ENCODE measurements at places on chromosomes 2 and 18.

DNA sequence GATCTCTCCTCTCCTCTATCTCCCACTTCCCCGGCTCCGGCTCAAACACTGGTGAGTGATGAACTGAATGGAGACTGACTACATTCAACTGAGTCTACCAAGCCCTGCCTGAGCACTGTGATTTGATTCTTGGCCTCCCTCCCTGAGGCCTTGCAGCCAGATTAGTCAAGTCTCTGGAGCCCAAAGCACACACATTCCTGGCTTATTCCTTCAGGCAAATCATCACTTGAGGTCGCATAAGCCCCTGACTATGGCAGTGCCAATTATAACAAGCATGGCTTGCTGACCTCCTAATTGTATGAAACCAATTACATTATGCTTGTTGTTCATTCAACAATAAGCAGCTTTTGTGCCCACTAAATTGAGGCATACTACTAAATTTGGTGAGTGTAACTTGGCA is 34.6 kb downstream of the EFEMP1 start:
- no peak for DNase-seq

- no peak for DNase-seq
Observed at GRCh38 chr18:13546638-13547037, 179.7 kb downstream of the FAM210A start.

DNA sequence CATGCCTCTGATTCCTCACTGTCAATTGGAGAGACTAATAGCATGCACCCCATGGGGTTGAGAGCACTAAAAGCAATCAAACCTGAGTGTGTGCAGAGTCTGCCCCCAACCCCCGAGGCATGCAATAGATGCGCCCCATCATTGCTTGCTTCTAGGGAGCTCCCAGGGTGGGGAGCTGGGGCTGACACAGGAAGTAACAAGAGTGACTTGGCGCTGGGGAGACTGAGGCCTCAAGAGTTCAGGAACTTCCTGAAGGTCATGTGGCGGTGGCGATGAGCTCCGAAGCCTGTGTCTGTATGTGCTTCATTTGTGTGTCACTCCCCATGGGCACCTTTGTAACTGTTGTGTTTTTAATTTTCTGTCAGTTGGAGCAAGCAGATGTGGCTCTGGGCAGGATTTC is 61.2 kb downstream of the CTIF start:
- DNase-seq: no peak

- no peak for DNase-seq
Observed at GRCh38 chr2:200000444-200001163, 45.2 kb downstream of the MAIP1 start.

DNA sequence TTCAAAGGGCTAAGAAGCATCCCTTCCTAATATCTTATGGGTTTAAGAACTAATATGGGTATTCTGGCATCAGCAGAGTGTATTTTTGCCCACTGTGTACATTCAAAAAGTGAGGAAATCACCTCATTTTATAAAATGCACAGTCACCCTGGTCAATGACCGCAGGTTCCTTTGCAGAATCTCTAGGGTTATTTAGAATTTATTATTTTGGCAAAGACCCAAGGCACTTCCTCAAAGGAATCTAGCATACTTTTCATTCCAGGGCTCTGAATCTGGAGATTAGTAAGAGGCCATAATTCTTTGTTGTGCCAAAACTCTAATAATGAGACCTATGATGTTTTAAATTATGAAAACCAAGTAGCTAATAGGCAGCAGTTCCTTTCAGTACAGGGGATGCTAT is 27.2 kb upstream of the CDH2 start:
- no peak for DNase-seq

- DNase-seq: no peak
Observed at GRCh38 chr2:120305937-120306490, 39.9 kb upstream of the INHBB start.

DNA sequence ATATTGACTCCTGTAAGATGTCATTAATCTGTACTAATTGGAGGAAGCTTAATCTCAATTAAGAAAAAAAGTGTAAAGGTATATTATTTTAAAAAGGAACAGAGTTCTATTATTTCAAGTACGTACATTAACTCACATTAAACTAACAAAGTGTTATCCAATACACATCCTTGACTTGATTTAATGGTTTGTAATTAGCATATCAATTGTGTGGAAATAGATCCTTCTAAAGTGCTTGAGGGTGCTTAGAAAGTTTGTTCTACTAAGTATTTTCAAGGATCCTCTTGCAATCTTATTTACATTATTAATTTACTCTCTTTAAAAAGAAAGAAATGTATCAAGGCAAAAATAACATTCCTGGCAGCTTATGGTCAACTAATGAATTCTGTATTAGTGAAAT is 720.3 kb downstream of the KCNJ3 start:
- DNase-seq: no peak

DNA sequence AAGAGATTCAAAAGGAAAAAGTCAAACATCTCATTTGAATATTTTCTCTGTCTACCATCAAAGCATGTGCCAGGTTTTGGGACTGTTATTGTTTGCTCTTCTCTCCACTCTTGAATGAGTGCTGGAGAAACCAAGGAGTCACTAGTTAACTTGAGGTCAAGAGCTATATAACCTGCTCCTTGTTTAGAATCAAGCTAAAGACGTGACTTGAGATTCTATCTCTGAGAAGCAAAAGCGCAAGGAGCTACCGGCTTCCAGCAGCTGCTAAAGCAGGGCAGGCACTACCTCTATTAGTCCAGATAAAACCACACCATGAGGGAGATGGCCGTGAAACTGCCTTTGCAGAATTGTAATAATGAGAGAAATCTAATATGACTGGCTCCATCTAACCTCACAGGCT is 36.0 kb downstream of the UXS1 start:
- no peak for DNase-seq

GRCh38 chr2:42435628-42436027 is 58.2 kb downstream of the KCNG3 start:
- DNase-seq: no peak

GRCh38 chr2:159153463-159153862 is 133.0 kb downstream of the WDSUB1 start:
- no peak for DNase-seq

DNA sequence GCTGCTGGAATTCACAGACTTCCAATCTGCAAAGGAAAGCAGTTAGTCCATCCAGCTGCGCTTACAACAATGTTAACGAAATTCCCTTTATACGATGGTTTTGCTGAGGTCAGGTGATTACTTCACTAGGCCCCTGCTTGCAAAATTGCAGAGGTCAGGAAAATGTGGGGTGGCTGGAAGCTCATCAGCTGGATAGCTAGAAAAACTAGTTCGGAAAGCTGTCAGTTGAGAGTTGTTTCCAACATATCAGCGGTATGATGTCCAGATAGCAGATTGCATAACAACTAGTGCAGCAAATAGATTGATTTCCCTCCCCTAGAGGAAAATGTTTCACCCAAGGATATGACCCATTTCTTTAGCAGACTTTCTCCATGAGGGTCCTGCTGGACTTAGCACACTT is 2021.1 kb upstream of the CELF4 start:
- no peak for DNase-seq

GRCh38 chr2:676647-677055 is 555 bp downstream of the TMEM18 start:
- peak; percentile 87 for DNase-seq

DNA sequence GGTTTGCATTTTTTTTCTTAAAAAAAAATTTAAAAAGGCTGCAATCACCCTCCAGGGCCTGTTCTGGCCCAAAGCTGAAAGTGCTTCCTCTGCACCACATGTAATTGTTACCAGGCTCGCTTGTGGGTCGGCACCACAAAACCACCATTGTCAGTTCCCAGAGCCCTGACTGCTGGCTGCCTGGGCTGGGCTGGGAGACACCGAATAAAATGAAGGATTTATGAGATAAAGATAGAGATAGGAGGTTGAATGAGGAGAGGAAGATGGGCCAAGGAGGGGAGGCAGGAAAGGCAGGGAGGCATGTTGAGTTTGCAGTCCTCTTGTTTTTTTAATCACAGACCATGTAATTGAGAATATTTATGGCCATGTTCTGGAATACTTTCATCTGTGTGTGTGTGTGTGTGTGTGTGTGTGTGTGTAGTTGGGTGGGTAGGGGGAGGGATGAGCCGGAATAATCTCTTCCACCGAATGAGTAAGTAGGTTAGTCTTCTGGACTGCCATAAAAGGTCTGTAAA is 14.7 kb downstream of the NRP2 start:
- DNase-seq: no peak

- DNase-seq: no peak
Observed at GRCh38 chr2:176039375-176039774, 37.3 kb upstream of the LNPK start.

GRCh38 chr2:59585655-59586054 is 967.8 kb downstream of the BCL11A start:
- DNase-seq: no peak

DNA sequence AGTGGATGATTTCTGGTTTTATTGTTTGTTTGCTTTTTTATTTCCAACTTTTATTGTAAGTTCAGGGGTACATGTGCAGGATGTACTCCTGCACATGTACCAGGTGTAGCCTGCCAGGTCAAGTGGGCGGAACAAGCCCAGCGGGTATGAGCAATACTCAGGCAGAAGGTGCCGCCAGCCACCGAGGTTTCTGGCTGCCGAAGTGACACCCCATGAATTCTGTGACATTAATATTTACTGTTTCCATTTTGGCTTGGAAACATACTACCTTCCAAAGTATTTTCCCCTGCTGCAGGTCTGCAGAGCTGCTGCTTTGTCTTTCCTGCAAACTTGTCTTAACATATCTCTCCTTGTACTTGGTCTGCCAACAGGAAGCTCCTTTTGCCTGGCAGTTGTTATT is 78.5 kb downstream of the PTPN4 start:
- no peak for DNase-seq

DNA sequence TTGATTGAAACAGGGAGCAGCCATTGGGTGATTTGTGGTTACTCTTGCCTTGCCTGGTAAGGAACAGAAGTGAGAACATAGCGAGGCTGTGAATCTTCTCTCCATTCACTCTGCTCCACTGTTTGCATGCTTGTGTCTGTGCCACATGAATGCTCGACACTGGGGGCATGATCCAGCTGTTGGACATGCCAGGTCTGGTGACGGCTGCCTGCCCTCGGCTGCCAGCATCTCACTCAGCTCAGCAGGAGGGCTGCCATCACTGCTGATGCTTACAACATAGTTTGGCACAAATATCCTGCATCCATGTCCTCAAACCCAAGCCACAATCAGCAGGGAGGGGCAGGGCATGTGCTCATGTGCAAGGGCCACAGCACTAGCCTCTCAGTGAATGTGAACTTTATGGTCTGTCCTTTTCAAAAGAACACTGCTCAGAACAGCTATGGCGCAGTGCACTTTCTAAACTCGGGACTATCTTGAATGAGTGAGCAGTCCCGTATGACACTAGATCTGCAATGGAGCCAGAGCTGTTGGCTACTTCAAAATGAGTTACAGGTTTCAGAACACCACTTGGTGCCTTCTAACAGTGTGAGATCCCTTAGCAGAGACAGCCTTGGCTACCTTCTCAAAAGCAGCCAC is 126.3 kb downstream of the NRP2 start:
- DNase-seq: no peak

- DNase-seq: no peak
Observed at GRCh38 chr2:199458806-199459285, 1.1 kb upstream of the SATB2 start.

GRCh38 chr2:4219571-4219970 is 516.2 kb downstream of the DCDC2C start:
- DNase-seq: no peak

GRCh38 chr18:21598726-21599584 is 1.5 kb downstream of the ESCO1 start:
- DNase-seq: no peak

- DNase-seq: no peak
Observed at GRCh38 chr2:18762667-18763066, 173.3 kb upstream of the NT5C1B start.

GRCh38 chr2:191189112-191189635 is 38.4 kb upstream of the STAT4 start:
- no peak for DNase-seq

DNA sequence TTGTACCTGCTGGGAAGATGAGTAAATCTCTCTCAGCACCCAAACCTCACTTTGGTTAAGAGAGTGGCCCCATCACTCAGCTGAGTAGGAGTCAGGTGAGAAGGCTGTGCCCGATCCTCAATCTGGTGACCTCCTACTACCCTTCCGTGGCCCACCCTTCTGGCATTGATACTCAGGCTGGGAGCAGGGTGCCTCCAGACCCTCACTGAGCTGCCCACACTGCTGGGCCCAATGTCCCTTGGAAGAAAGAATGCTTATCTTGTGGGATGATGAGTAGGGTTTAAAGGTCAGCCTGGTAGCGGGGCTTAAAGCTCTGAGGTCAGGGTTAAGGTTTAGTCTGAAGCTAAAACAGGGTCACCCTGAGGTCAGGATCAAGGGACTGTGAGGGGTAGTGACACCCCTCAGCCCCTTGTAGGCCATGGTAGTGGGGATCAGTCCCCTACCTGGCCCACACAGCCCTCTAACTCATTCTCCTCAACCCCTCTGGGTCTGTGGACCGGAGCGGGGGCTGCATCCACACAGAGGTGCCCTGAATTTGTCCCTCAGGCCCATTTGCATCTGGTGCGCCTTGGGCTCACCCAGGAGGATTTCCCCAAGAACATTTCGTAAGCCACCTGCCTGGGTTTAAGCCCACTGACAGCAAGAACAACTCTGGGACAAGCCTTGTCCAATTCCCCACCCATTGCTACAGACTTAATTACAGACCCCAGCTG is 123.8 kb downstream of the CYP26B1 start:
- DNase-seq: no peak

- peak; percentile 42 for DNase-seq
Observed at GRCh38 chr2:127143841-127144782, 37.2 kb upstream of the BIN1 start.

DNA sequence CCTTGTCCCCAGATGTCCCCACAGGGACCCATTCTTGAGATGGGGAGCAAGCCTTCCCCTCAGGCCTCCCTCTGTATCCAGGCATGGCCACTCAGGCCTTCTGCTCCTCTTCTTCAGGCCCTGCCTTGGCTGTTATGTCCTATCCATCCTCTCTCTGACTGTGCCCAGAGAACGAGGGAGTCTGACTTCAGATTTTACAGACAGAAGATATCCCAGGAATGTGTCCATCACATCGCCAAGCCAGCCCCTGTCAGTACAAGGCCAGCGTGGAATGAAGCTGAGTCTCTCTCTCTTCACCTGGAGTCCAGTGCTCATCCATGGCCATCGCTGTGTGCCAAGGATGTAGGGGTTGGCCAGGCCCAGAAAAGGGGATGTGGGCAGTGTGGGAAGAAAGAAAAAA is 57.6 kb downstream of the SDC1 start:
- no peak for DNase-seq

GRCh38 chr18:21864386-21864785 is 123.8 kb downstream of the MIB1 start:
- no peak for DNase-seq

GRCh38 chr18:6520901-6521300 is 106.2 kb upstream of the L3MBTL4 start:
- DNase-seq: no peak
